T follicular helper cell (primary cell): ENCODE measurements at places on chromosomes 3 and 15.

DNA sequence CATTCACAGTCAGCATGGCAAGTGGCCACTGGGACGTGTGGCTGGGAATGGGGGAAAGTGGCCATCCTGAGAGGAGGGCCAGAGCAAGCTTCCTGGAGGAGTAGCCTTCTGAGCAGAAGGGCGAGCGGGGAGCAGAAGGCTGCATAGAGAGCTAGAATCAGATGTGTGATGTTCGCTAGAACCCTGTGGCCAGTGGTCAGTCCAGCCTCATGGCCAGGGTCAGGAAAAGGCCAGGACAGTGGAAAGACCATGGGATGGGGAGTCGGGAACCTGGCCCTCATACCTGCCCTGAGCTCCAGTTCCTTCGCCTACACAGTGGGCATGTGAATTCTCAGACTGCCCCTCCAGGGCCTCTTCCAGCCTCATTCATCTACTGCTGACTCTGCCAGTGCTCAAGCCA is 102.4 kb downstream of the DNAJB8 start:
- DNase-seq = no peak

GRCh38 chr15:74616366-74616939 is 817 bp downstream of the CLK3 start:
- peak; percentile 73 for DNase-seq

DNA sequence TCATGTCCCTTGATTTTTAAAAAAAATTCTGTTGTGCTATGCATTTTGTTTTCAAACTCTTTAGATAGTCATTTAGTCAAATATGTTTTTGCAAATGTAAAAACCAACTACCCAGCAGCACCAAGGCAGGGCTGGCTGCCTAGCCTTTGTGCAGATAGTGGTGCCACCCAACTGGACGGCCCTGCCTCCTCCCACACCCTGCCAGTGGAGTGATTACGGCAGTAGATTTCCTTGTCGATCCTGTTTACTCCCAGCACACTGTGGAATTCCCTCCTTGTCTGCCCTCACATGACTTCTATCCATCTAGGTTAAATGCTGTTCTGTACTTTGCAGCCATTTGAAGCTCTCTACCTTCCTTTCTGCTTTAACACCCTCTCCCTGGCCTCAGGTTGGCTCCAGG is 79.4 kb upstream of the PLXNA1 start:
- no peak for DNase-seq

DNA sequence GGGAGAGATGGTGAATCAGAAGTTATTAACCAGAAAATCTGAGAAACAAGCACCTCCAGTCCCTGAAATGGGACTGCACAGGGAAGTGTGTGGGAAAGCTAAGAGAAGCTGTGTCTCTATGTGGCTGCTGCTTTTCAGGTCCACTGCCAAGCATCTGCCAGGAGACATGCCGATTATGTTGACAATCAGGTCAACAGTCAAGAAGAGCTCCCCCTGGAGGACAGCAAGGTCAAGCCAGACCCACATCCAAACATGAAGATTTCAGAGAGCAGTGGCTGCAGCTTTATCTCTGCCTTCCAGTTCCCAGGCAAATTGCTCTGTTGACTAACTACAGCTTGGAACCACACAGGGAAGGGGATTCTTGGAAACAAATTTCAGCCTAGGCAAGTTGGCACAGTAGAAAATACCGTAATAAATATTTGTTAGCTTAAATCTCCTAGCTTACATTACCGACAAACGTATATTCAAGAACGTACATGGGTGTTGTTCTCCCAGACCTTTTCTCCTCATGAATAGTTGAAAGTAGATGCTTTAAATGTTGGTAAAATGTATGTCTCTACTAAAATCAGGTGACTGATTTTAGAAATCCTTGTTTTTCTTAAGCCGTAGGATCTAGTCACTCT is 394.5 kb upstream of the RARB start:
- DNase-seq = no peak

GRCh38 chr3:124447845-124448244 is 282.4 kb upstream of the UMPS start:
- DNase-seq = no peak

GRCh38 chr3:69692761-69693160 is 46.5 kb upstream of the MITF start:
- DNase-seq = no peak

- DNase-seq = no peak
Observed at GRCh38 chr3:17656264-17656663, 86.2 kb downstream of the TBC1D5 start.

DNA sequence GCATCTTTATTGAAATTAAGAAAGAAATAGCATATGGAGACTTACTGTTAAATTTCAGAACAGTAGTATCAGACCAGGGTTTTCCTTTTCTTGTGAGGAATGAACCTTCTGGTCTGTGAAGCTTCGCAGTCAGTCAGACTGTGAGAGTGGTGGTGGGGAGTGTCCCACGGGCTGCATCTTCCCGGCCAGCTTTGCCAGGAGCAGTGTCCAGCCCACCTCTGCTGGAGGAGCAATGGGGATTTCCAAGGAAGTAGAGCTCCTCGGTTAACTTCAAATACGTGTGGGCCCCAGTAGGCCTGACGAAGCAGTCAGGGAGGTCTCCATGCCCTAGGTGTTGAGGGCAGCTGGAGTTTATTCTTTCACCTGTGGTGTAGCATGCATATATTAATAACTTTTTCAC is 40.9 kb upstream of the FBXL22 start:
- no peak for DNase-seq

DNA sequence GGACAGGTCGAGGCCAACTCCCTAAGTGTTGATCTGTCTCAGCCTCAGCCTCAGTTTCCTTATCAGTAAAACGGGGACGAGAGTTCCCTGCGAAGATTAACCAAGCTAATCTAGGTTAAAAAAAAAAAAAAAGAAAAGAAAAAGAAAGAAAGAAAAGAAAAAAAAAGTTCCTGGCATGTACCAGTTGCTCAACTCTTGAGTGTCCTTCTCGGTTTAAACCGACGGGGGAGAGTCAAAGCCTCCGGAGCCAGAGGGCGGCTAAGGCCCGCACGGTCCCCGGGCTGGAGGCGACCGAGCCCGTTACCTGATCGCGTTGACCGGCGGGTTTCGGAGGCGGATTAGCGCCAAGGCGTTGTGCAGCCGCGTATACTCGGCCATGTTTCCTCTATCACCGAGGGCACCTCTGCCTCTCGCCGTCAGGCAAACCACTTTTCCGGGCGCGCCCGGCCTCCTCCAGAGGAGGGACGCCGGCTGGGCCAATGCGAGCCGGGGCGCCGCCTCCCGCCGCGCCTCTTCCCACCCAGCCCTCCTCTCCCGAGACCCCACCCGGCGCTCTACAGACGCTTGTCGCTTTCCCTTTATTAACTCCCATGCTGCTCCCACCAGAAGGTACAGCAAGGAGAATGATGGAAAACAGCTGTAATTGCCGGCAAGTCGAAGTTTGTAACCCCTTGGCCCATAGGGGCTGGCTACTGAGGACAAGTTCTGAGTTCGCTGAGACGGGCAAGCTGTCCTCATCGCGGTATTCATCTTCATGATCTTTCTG is at the start of gene EHHADH:
Gene EHHADH, minus strand, starts transcription at position 405 of the 766 bp plus-strand sequence. Its CDS starts 27 bp downstream, at position 378.
- DNase-seq = peak; percentile 1

DNA sequence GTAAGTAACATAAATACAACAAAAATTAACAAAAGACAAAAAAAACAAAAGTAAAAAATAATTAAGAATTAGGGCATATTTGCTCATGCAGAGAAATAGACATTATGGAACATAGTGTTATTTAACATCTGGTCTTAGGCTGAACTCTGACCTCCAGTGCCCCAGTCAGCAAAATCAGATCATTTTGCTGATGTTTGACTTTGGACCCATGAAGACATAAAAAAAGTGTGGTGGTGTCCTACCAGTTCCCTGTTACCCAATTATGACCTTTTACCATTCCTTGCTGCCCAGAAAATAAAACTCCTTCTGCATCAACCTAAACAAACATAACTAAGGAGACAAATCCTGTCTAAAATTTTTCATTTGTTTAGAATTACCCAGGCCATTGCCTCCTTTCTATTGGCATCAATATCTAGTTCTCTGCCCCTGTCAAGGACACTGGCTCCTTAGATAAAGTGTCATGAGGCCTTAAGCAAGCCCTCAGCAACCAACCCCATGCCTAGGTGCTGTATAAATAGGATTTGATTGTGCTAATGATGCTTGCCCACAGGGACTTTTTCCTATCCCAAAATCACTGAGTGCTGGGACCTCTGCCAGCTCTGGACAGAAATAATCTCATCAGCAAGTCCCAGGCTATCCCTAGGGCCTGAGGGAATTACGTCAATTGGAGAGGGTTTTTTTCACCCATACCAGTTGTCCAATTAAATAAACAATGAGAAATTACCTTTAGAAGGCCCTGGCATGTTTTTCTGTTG is 334.5 kb upstream of the UMPS start:
- DNase-seq = no peak

- no peak for DNase-seq
Observed at GRCh38 chr3:139286241-139286640, 57.6 kb upstream of the MRPS22 start.

DNA sequence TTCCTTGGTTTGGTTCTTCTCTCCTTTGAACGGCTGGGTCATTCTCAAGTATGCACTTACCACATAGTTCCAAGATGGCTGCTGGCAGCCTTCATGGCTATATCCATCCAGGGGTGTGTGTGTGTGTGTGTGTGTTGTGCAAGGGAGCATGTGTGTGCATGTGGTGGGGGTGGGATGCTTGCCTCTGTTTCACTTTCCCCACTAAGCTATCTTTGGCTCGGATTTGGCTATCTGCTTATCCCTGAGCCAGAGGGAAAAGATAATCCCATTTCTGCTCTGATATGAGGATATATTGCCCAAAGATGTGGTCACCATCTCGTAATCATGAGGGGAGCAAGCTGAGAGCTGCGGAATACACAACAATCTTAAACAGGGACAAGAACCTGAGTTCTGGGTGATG is 26.2 kb downstream of the ANAPC13 start:
- no peak for DNase-seq

DNA sequence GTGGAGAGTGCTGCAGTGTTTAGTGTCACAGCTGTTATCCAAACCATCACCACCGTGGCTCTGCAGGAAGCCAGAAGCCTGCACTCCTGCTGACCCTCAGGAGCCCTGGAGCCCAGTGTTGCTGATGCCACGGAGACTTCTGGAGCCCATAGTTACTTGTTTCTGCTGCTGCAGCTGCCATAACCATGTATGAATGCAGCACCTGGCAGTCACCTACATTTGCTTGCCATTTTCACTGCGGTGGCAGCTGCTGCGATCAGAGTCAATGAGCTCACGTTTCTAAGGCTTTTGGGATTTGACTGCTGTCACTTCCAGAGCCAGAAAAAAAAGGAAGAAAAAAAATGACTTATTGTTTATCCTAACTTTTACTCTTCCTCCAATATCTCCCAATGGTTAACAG is 299.2 kb upstream of the THRB start:
- no peak for DNase-seq

DNA sequence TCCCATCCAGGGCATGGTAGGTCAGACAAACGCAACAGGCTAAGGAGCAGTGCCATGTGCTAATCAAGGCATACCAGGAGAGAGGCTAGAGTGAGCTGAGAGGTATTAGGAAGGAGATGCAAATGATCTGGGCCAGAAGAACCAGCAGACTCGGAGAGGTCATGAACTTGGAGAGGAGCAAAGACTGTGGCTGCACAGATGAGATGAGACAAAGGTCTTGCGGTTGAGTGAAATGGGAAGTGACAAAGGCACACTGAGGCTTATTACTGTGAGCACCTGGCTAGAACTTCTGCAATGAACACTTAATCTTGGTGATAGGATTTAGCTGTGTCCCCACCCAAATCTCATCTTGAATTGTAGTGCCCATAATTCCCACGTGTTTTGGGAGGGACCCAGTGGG is 380.2 kb downstream of the ULK4 start:
- no peak for DNase-seq

GRCh38 chr15:91559066-91559465 is 294.4 kb upstream of the SLCO3A1 start:
- no peak for DNase-seq

- DNase-seq = no peak
Observed at GRCh38 chr3:131903988-131904415, 130.8 kb downstream of the CPNE4 start.

DNA sequence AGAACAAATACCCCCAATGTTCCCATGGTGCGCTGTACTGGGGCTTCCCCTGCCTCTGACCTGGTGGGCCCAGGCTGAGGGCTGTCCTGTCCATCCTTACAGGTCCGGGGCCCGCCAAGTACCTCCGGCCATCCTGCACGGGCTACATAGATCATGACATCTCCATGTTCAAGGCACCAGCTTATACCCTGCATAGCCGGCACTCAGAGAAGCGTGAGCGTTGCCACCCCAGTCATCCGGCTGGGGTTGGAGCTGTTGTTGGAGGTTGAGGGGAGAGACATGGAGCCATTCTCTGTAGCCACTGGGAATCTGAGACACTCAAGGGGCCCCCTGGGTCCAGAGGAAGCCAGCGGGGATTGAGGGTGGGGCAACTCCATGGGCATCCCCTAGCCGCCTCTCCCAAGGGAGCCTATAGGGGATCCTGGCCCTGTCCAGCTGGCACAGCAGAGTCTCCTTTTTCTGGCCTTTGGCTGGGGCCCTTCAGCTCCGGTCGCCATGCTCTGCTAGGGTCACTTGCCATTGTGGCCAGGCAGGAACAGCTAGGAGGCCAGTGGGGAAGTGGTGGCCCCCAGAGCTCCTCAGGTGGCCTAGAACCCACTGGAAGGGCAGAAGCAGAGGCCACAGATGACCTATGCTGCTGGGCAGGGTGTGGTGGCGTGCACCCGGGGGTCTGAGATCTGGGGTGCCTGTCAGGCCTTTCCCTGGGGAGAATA is 12.5 kb upstream of the CSPG4 start:
- DNase-seq = no peak

- no peak for DNase-seq
Observed at GRCh38 chr3:99332718-99333117, 305.7 kb upstream of the COL8A1 start.

- no peak for DNase-seq
Observed at GRCh38 chr3:194158942-194159439, 23.0 kb downstream of the HES1 start.

DNA sequence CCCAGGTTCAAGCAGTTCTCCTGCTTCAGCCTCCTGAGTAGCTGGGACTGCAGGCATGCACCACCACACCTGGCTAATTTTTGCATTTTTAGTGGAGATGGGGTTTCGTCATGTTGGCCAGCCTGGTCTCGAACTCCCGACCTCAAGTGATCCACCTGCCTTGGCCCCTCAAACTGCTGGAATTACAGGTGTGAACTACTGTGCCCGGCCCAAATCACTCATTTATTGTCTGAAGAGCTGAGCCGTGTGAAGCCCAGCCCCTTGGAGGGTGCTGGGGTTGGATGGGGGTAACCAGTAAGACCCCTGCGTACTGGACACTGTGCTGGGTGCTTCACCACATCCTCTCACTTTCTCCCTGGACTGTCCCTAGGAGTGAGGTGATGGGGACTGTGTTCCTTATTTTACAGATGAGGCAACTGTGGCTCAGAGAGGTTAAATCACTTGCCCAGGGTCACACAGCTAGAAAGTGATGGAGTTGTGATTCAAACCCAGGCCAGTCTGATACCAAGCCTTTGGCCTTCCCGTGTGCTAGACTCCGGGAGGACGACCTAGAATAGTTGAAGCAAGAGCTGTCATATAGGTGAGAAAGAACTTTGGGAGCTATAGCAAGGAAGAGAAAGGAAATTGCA is 41.7 kb upstream of the IREB2 start:
- DNase-seq = no peak

GRCh38 chr3:186247821-186248814 is 113.9 kb downstream of the DGKG start:
- DNase-seq = no peak

- DNase-seq = no peak
Observed at GRCh38 chr15:77584201-77584600, 48.5 kb downstream of the LINGO1 start.
